Mesothelial cell of epicardium (in vitro differentiated cells): ENCODE measurements at places on chromosomes 5 and 9.

- no peak for DNase-seq
Measured at GRCh38 chr9:134666208-134666607, 24.6 kb downstream of the COL5A1 start.

DNA sequence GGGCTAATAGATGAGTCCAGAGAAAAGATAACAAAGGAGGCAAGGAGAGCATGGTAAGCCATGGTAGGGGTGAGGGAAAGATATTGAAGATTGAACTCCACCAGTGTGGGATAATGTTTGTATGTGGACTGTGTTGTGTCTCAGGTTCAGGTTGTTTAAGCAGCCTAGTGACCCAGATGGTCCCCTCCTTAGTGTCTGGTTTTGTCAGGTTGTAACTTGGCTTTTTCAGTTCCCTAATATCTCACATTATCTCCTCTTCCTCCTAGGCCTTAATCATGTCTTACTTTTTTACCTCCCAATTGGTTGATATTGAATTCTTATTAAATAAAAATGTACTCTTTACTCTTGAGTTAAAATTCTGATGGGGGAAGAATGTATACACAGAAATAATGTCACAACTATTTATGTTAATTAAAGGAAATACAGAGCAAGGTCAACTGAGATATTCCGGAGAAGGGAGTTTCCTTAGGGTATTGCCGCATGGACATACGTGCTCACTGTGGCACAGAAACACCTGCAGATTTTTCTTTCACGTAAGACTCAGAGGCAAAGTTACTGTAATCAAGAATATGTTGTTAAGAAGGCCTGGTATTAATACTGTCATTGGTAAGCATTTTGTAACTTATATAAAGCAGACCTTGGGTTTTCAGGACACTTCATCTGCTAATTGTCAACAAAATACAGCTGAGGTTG, 23.4 kb upstream of the SH3GL2 start:
- DNase-seq = no peak

DNA sequence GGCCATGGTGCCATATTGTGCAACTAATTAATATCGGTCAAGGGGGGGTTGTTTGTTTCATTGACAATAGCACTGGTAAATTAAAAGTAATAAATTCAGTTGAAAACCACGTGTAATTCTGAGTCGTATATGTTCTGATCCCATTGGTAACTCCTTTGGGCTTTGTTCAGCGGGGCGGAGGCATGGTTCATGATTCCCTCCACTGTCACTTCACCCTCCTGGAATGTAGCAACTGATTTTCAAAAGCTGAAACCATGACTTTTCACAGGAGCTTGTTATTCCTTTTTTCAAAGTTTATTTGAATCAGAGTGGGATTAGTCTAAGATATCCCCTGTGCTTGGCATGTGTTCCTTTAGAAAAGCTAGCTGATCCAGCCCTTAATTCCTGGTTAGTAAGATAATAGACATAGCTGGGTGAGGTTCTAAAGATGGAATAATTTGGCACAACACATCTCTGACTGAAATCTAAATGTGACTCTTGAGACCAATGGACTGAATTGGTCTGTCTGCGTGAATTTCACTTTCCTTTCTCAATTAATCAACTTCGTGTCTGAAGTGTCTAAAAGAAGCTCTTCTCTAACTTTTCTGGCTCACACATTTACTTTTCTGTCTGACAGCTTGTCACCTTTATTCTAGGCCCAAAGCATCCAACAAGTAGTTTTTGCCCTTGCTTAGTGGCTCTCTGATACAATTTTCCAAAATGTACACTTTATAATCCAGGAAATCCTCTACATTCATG, 185.7 kb upstream of the VCAN start:
- no peak for DNase-seq

DNA sequence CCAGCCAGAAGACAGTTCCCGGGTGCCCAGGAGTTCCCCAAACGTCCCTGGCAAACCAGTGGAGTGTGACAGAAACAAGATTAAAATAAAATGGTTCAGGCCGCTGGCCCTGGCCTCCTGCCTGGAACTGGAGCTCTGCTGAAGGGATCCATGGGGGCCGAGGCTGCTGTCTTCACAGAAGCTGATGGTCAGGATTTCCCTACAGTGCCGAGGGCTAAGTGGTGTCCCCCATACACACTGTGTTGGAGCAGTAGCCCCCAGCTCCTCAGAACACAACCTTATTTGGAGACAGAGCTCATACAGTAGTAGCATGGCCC, 55.9 kb downstream of the MRPL36 start:
- no peak for DNase-seq

DNA sequence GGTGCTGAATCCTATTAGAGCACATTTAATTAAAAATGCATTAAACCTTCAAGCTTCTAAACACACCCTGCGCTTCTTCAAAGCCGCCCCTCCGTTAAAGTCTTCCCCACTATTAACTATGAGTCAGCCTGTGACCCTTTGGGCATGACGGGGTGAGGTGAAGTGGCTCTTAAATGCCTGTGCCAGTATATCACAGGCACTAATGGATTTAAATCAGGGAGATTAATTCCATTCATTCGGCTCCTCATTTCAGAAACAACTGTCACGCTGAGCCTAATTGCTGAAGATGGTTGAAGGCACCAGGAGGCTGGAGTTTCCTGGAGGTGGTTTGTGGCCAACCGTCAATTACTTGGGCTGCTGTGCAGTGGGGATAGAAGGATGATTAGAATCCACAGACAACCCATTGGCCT, 192.6 kb upstream of the MSX2 start:
- DNase-seq = no peak

DNA sequence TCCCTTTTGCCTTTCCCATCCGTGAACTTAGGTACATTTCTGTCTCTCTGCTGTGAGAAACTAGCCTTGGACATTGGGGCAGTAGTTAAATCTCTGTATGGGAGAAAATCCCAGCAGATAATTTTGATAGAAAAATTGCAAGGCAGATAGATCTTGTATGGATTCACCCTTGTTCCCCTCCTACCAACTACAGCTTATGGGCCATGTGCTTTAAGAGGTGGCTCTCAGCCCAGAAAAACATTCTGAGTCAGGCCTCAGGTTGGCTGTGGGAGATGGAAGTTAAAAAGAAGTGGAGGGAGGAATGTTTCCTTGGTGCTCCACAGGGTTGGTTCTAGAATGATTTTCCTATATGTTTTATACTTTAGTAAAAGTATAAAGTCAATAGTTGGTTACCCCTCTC, 1.4 kb upstream of the KDM3B start:
- no peak for DNase-seq

DNA sequence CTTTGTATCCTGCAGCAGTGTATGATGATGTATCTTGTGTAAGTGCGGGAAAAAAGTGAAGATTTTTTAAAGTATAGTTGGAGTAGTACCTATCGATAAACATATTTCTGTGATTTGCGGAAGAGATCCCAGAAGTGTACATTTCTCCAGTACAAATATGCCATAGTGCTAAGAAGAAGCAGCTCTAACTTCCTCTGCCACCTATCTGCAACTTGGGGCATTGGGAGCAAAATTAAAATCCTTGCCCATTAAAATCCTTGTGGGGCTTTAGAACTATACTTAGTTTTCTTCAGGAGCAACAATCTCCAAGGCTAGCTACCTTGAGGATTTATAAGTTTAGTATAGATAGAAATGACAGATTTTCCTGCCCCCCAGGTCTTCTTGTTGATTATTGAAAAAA, 123.7 kb downstream of the VCAN start:
- DNase-seq = no peak

DNA sequence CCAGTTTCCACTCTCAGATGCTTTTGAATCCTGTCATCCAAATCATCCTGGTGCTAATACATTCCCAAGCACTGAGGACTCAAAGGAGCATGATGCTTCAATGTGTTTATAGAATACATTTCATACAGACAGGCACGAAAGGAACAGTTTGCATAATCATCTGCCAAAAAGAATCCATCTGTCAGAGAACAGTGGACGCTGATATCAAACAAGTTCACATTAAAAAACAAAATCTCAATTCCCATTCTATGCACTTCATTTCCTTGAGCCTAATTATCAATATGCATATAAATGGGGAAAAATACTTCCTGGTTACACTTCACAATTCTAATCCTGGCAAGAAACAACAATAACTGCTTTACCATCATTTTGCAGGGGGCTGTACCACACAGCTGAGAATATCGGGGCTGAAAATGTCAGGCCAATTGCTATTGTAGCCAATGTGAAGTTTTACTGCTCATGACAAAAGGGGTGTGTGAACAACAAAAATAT, 125.5 kb upstream of the FAM174A start:
- no peak for DNase-seq

DNA sequence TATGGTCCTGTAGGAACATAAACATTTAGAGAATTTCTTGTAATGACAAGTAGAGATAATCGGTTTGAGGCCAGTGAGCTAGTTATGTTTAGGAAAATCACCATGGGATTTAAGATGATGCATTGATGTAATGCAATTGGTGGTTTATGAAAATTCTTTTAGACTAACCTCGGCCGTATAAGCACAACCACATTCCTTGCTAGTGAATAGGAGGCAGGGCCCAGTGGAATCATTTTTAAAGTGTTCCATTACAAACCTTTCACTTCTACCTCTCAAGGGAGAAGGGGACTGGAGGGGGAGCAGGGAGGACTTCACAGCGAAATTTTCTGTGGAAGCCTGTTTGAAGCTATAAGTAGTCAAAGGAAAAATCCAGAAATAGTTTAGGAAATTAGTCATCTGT, 71.8 kb upstream of the NFIL3 start:
- no peak for DNase-seq

DNA sequence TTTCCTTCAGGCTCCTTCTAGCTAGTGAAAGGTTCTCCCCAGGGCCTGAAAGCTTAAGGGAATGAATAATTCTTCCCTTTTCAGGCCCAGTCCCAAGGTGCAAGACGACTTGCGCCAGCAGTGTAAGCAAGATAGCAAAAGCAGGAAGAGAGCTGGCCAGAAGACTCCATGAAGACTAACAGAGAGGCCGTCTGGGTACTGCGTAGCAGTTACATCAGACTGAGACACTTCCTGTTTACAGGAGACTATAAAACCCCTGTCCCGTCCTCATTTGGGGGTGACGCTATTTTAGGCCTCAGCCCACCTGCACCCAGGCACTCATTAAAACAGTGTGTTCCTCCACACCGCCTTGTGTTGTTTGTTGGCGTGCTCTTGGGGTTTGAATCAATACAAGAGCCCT, 90.7 kb upstream of the MOCS2 start:
- DNase-seq = no peak

DNA sequence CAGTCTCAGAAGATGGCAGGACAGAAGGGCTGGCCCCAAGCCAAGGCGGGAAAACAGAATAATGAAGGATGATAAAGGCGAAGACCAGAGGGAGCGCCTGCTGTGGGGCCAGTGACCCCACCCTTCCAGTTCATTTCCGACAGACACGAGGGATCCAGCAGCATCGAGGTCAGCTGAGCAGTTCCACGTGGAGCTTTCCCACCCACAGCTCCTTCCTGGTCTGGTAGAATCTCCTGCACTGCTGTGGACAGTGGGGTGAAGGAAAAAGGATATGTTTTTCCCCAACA, 265.9 kb upstream of the VLDLR start:
- DNase-seq = no peak

GRCh38 chr5:139386050-139386438, 2.9 kb upstream of the SLC23A1 start:
- DNase-seq = no peak

GRCh38 chr5:135437796-135438560, 9.2 kb downstream of the DCANP1 start:
- DNase-seq = no peak

DNA sequence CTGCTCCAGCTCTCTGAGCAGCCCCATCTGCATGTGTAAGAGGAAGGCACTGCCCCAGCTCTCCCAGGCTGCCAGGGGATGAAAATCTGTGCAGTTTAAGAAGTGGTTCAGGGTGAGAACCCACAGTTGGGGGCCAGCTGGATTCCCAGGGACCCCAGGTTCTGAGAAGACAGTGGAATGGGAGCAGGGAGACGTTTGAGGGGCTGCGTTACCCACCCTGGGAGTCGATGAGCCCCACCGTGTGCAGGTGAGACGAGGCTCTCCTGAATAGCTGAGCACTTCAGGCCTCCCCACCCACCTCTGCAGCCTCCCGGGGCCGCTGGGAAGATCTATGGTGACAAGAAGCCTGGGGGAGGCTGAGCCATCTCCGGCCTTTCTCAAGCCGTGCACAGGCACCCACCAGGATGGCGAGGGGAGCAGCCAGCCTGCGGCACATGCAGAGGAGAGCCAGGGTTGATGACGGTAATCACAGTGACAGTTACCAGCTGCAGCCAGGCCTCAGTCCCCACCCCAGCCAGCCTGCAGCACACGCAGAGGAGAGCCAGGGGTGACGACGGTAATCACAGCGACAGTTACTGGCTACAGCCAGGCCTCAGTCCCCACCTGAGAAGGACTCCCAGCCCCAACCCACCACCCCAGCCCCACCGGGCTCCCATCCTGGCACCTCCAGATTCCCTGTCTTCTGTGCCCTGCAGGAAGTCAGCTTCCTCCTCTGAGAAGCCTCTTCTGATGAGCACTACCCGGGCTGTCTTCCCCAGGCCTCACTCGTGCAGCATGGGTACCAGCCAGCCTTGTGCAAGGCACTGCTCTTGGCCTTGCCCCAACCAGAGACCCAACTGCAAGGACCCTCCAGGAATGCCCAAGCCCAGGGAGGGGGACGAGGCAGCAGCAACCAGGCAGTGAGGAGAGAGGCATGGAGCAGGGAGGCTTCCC, 150.8 kb upstream of the PPP1R26 start:
- DNase-seq = peak; percentile 29

DNA sequence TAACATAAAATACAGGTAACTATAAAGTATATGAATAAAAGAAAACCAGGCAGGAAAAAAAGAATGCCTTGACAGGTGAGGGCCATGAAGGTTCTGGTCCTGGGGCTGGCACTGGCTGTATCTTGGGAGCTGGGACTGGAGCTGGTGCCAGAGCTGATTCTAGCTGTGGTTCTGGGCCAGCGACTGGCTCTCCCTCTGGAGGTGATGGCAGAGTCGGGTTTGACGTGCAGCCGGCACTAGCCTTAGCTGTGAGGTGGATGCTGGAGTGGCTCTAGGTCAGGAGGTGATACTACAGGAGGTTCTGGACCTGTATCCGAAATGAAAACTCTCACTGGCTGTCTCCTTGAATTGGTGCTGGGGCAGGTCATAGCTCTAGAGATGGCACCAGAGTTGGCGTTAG, 22.3 kb downstream of the OBP2B start:
- DNase-seq = no peak

- no peak for DNase-seq
Measured at GRCh38 chr5:132222649-132223038, 5.0 kb downstream of the P4HA2 start.

DNA sequence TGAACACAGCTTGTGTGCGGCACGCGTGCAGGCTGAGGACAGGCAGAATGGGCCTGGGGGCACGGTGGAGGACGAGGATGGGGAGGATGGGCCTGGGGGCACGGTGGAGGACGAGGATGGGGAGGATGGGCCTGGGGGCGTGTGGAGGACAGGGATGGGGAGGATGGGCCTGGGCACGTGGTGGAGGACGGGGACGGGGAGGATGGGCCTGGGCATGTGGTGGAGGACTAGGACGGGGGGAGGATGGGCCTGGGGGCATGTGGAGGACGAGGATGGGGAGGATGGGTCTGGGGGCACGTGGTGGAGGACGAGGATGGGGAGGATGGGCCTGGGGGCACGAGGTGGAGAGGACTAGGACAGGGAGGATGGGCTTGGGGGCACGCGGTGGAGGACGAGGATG, 22.0 kb downstream of the FBXW5 start:
- DNase-seq = no peak

- no peak for DNase-seq
Measured at GRCh38 chr5:175104677-175105076, 339.3 kb downstream of the DRD1 start.

GRCh38 chr5:97297704-97298091, 114.7 kb upstream of the RIOK2 start:
- no peak for DNase-seq
